ENCODE measurements at places on chromosomes 5 and 9.

DNA sequence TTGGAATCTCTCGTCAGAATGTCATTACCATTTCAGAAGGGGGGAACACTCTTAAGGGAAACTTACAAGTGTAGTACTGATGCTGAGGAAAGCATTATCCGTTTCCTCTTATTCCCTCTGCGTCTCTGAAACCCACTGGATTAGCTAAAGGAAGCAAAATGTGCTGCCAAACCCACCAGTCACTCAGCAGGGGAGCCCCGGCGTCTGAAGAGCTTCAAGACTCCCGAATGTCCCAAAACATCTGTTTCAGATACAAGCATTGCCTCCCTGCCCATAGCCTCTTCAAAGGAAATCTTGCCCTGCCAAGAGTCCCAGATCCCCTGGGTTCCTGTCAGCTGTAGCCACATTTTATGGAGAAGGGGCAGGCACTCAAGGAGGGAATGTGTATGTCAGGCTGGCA, 1.0 kb upstream of the HCN1 start:
- no peak for DNase-seq

DNA sequence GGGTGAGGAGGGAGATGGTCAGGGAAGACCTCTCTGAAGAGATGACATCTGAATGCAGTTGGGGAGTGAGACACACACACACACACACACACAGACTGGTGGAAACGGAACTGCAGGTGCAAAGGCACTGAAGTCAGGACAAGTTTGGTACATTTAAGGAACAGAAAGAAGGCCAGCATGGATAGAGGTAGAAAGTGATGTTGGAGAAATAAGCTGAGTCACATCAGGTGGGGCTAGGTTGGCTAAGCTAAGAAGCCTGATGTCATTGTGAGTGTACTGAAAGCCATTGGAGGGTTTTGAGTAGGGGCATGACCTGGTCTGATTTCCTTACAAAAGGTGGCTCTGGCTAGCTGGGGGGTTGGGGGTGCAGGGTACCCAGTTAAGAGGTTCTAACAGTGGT, 3.1 kb downstream of the BSPRY start:
- no peak for DNase-seq

- no peak for DNase-seq
These were observed 74.7 kb downstream of the MSX2 start for GRCh38 chr5:174799121-174799520.

GRCh38 chr5:40428126-40428525, 251.6 kb upstream of the PTGER4 start:
- DNase-seq: no peak

DNA sequence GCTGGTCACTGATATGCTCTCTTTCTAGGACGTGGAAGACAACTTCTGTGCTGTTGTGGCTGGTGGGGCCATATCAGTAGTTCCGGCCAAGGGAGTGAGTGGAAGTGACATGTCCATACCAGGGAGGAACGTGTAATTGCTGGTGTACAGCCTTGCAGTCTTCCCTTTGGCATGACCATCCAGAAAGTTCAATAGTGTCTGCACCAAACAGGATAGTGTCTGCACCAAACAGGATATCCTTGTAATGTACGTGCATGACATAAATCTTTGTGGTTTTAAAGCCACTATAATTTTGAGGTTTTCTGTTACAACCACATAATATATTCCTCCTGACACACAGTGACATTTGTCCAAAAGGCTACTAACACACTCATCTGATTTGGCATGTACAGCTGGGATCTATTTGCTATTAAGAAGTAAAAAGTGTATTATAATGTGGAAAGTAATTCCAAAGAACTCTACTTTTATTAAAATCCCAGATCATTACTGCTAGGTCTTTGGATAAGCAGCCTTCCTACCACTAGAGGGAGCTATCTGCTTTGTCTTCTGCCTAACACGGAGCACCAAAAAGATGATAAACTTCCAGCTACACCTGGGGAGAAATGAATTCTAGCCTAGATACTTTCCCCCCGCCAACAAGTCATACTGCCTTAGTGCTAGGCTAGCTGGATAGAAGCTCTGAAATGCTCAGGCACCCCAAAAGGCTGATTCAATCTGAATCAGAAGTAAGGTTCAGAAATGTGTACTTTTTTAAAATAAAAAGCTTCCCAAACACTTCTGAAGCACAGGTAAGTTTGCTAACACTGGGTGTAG, 52.7 kb downstream of the RNF145 start:
- DNase-seq: peak; percentile 41

GRCh38 chr9:15298362-15298761, 8.7 kb downstream of the TTC39B start:
- DNase-seq: no peak

DNA sequence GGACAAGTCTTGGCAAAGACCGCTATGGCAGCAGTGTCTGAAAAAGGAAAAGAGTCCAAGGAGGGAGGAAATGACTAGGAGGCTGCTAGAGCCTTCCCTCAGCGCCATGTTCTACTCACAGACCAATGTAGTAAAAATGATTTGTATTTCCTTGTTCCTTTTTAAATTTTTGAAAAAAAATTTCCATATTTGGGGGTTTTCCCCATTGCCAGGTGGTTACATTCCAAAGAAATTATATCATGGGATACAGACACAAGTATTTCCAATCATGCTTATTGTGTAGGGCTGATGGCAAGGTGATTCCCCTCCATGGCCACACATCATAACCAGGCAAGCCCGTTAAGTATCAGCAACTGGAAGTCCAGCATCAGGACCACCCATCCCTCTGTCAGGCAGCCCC, 138.2 kb downstream of the PIP5K1B start:
- DNase-seq: no peak

DNA sequence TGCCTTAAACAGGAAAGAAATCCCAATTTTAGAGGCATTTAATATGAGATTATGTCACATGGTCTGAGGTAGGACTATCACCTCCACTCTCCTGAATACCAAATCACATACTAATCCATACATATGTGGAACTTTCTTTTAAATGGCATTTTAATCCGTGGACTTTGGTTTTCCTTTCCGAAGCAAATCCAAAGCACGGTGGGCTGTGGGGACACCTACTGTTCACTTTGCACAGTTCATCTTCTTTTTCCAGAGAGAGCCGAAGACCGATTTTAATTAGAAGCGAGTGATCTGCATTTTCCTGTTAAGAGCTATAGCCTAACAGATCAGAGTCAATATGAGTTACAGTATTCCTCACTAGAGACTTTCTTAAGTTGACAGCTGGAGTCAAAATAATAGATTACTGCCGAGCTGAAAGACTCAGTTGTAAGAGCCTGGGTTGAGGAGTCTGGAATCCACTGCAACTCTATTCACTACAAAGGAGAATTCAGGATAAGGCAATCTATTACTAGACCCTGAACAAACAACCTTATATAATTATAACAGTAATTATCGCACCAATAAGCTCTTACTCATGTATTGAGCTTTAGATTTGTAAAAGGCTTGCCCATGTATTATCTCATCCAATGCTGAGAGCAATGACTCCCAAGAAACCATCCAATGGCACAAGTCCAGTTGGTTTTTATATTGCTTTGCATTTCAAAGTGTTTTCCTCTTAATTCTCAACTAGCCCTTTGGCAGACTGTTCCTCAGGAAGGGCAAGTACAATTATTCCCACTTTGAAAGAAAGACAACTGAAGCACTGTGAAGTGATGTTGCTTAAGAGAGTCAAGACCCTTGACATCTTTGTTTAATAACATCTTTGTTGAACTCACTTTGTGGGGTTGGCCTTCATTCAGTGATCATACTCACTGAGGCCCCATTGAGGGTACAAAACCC, 144.7 kb downstream of the TRPM6 start:
- no peak for DNase-seq

- no peak for DNase-seq
These were observed 8.7 kb upstream of the GFRA3 start for GRCh38 chr5:138282920-138283742.

- DNase-seq: no peak
These were observed 27.1 kb upstream of the GOLPH3 start for GRCh38 chr5:32201122-32201753.

DNA sequence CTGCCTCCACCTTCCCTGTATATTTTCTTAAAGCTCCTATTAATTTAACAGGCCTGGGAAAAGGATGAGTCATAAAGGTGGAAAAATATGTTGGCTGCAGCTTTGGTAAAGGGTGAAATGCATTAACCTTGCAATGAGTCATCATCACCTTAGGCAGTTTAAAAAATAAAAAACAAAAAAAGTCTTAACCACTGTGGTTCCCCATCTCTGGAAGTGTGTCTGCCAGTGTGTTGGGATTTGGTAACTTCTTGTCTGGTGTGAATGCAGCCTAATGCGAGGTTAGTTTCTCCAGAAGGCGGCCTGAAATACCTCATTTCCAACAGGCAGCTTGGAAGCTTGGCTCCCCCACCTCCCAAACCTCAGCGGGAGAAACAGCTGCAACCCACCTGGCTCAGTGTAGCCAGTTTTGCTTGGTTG, 265.3 kb upstream of the GAS1 start:
- DNase-seq: no peak

- DNase-seq: no peak
These were observed 15.2 kb upstream of the C5orf15 start for GRCh38 chr5:133983674-133984073.

DNA sequence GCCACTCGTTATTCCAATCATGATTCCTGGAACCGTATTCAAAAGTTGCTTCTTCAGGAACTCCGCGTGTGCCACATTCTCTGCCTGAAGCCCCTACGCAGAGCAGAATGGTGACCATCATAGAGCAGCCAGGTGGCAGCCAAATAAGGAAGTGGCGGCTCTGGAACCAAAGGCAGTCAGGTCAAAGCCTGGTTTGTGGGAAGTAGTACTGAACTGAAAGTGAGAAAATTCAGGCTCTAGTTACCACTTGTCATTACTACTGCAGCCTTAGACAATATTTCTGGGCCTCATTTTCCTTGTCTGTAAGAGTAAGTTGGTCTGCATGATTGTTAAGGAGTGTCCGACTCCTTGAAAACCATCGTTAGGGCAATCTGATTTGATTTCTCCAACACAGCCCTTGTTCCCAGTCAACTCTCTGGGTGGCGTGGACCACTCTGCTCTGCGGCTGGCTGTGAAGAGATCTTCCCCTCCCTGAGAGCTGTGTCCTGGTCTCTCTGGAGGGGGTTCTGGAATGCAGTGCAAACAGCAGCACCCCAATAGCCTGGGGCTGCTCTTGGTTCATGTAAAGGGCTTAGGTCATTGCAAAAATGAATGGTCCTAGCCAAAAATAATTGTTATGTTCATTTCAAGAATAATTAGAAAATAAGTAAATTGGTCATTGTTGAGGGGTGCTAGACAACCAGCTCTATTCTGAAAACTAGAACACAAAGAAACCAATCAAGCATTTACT, 102.4 kb downstream of the MED27 start:
- DNase-seq: no peak

DNA sequence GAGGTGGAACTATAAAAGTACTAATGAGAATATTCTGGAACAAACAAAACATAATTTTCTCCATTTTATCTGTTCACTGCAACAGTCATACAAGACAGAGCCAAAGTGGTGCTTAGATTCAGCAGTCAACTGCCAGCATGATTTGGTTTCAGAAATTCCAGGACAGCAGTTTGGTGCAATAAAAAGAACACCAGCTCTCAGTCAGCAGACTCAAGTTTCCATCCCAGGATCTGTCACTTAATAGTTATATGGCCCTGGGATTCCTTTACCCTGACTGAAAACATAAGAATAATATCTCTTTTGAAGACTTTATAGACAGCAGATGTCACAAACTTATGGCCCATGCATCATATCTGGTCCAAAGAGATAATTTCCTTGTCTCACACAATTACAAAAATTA, 92.8 kb upstream of the RASEF start:
- no peak for DNase-seq

DNA sequence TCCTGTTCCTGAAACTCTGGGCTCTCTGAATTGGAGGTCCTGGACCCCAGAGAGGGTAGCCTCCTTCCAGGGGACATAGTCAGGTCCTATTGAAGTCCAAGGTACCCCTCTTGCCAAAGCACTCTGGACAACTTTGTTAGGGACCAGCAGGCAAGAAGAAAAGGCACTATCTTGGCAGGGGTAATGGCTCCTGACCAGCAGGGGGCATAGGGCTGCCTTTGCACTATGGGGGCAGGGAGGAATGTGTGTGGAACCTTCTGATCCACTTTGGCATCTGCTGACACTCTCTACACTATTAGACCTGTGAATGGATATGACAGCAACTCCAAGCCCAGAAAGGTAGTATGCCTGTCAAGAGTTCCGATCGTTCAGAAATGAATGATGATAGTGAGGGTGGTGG, 179.0 kb upstream of the CD180 start:
- DNase-seq: no peak

GRCh38 chr9:28004900-28005299, 431.6 kb upstream of the C9orf72 start:
- no peak for DNase-seq

DNA sequence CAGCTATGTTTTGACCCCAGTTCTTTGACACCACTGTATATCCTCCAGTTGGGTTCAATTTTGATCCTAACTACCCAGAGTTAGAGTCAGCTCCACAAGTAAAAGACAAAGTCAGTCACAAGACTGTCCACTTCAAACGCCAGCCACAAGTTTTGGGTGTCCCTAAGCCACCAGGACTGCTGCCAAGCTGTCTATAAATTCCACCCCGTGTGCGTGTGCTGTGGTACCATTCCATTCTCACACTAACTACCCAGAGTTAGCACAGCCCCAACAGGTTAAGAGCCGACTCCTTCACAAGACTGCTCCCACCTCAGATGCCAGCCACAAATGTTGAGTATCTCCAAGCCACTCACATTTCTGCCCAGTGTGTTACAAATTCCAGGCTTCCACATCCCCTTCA, 56.7 kb downstream of the APC start:
- no peak for DNase-seq

DNA sequence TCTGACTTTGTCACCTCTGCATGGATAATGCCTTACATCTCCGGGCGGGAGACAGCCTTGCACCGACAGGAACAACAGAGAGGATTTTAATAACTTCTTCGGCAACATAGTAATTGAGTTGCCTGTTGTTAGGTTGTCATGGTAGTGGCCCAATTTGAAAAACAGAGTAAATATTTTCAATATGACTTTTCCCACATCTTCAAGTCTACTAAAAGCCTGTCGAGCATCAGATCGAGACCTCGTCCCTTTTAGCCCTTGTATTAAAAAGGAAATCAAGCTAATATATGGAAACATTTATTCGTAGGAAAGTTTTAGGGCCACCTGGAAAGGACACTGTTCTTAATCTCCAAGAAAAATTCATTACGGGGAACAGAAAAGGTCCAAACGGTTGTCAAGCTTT, 70.8 kb upstream of the FCN2 start:
- no peak for DNase-seq

- no peak for DNase-seq
These were observed 24.2 kb upstream of the TNFAIP8 start for GRCh38 chr5:119331566-119332095.

- DNase-seq: no peak
These were observed 560.5 kb upstream of the MEF2C start for GRCh38 chr5:89443508-89443907.

GRCh38 chr9:137150617-137151457, 11.9 kb downstream of the GRIN1 start:
- no peak for DNase-seq

DNA sequence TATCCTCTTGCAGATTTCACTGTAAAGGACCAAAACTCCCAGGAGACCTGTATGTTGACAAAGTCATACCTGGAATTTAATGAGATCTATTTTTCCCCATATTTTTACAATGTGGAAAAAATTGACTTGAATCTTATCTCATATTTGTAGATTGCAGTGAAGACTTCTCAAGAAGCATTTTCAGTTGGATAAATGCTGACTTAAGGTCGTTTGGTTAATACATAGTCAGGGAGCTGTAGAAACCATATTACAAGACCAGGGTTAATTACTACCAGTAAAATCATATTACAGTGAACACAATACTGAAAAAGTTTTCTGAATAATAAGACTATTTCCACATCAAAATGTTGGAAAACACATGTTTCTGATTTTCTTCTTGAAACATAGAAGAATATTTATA, 119.8 kb downstream of the ATG10 start:
- DNase-seq: no peak

Data from effector memory CD8-positive, alpha-beta T cell (primary cell).